BE2C (cell line): ENCODE measurements at places on chromosomes 3 and 15.

DNA sequence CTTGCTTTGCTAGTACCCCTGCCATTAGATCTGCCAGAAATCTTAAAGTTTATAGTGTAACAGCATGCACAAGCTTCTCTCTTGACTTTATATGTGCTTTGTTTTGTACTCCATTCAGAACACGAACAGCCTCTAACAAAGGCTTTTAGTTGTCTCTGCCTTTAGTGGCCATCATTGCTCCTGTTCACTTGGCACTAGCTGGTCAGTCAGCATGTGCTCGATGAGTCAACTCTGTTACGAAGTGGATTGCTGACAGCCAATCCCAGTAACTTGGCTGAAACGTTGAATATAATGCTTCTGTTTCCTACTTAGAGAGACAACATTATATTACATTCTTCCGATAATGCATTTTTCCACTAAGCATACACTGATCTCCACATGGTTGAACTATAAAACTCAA lies 349.2 kb downstream of the NAALADL2 start:
- no peak for DNase-seq

DNA sequence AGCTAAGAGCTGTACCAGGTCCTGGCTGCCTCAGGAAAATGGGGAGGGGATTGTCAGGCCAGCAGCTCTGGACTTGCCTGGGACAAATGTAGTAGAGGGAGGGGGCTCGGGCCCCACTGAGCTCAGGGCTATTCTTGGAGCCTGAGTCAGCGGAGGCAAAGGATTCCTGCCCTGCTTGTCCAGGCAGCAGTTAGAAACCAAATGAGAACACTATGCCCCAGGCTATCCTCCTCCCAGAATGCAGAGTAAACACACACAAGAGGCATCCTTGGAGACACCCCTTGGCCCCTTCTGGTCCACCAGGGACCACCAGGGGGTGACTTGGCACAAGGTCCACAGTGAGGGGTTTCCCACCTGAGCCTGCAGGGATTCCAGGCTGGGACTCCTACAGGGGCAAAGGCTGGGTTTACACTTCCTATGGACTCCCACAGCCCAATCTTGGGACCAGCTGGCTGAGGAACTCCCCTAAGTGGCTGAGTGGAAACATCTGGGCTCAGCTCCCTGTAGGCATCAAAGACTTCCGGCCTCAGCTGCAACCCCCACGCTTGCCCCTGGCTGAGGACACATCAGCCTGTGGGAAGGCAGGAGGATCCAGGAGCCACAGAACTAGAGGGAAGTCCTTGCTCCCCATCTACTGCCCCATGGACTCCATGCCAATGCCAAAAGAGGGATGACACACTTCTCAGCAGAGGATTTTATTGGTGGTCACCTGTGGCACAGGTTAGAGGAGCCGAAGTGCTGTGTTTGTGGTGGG lies 3.4 kb upstream of the COL7A1 start:
- DNase-seq: no peak

- peak; percentile 93 for DNase-seq
Observed at GRCh38 chr15:101613130-101614000, 38.8 kb downstream of the TM2D3 start.

GRCh38 chr15:55774113-55774970 lies 31.4 kb upstream of the PRTG start:
- peak; percentile 69 for DNase-seq

GRCh38 chr3:85875589-85875988 lies 916.8 kb downstream of the CADM2 start:
- DNase-seq: no peak

GRCh38 chr3:170485696-170486095 lies 67.0 kb downstream of the CLDN11 start:
- no peak for DNase-seq

DNA sequence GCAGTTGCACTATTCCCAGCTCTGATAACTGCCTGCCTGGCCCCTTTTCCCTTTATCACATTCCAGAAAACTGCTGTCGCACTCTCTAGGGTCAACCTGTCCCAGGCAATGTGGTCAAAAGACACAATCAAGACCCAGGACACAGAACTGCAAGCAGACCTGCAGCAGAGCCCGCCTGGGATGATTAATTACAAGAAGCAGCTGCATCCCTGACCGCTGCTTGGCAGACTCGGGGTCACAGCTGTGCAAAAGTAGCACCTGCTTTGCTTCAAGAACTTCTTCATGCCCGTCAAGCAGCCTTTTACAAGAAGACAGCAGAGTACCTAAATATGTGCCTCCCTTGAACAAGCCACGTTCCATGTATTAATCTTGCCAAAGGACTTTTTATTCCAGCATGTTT lies 120.0 kb upstream of the ST8SIA2 start:
- DNase-seq: peak; percentile 25

DNA sequence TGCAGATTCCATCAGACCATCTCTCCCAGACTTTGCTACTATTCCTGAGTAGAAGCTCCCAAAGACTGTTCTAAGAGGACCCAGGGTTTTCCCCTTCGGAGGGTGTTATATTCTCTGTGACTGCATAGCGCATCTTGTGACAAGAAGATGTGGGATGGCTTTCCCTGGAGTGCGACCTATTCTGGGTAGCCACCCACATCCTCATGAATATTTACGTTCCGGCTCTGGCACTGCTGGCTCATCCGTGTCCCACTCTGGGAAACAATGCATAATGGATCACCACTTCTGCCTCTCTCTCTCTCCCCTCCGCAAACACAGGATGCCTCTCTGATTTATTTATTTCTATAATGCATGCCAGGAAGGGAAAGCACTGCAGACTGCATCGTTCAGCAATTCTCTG lies 166.1 kb downstream of the PYDC2 start:
- DNase-seq: no peak

DNA sequence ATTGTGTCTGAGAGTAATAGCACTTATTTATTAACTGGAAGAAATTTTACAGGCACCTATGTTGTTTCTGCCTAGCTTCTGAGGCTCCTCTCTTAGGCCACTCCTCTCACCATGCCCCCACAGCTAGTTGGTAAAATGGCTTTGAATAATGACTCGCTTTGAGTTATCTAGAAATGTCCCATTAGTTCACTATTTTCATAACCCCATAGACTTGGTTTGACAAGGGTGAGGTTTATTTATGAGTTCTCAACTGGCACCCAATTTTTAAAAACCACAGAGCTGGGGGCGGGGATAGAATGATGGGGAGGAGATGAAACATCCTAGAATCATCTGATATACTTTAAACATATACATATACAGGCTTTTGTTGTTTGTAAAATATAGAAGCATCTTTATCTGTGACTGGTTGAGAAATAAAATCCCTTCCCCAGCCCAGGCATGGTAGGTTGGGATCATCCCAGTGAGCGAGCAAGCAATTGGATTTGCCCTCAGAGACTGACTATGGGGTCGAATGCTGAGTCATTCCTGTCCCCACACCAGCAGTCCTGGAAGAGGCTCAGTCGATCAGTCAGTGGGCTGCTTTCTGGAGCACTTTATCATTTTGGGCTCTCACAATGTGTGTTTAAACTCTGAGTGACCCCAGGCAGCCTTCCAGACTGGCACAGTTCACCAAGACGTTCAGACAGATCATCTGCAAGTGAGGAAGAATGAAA lies 60.2 kb upstream of the TSEN2 start:
- peak; percentile 56 for DNase-seq

DNA sequence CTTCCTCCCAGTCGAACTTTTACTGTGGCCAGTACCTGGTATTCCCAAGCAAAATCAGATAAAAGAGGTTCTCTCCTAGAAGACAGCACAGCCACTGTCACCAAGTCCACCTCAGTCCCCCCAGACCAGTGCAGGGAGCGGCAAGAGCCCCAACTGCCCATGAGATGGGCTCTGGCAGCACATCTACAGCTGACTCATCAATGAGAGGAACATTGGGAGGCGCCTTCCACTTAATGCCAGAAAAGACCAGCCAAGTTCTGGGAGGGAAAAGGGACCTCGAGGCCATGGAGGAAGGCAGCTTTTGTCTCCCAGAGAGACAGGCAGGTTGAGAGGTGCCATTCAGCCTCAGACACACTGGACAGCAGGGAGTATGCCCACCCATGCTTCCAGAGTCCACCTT lies 28.2 kb downstream of the POC1A start:
- no peak for DNase-seq

- no peak for DNase-seq
Observed at GRCh38 chr3:122298239-122298638, 26.8 kb upstream of the CSTA start.

- no peak for DNase-seq
Observed at GRCh38 chr3:132870541-132870940, 148.3 kb upstream of the NPHP3 start.

- DNase-seq: no peak
Observed at GRCh38 chr3:4827767-4828166, 151.5 kb upstream of the BHLHE40 start.

DNA sequence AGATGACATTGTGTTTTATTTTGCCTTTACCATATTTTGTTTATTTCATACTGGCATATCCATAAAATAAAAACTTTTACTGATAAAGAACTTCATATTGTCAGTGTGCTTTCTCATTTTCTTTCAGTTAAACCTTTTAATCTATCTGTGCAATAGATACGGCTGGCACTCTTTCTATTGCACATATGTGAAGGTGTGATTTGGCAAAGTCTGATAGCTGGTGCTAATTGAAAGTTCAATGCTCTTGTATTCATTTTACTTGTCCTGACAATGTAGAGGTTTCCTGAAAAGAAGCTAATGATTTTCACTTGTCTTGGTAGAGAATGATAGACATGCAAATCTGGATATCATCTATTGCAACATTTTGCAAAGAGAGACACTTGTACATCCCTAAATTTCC lies 467.0 kb downstream of the NSUN3 start:
- no peak for DNase-seq

DNA sequence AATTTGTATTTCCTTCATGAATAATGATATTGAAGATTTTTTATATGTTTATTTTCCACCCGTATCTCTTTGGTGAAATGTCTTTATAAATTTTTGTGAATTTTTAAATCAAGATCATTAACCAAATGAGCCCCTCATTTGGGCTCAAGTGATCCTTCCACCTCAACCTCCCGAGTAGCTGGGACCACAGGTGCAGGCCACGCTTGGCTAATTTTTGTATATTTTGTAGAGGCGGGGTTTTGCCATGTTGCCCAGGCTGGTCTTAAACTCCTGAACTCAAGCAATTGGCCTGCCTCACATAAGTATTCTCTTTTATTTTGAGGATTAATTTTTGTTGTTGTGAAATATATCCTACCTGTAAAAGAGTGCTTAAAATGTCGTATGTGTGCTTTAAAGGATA lies 4.9 kb downstream of the BBS4 start:
- no peak for DNase-seq

GRCh38 chr15:68425428-68426060 lies 6.4 kb downstream of the ITGA11 start:
- no peak for DNase-seq

- no peak for DNase-seq
Observed at GRCh38 chr3:192842138-192842537, 75.5 kb downstream of the MB21D2 start.

GRCh38 chr3:113053169-113053568 lies 62.4 kb downstream of the GTPBP8 start:
- no peak for DNase-seq

DNA sequence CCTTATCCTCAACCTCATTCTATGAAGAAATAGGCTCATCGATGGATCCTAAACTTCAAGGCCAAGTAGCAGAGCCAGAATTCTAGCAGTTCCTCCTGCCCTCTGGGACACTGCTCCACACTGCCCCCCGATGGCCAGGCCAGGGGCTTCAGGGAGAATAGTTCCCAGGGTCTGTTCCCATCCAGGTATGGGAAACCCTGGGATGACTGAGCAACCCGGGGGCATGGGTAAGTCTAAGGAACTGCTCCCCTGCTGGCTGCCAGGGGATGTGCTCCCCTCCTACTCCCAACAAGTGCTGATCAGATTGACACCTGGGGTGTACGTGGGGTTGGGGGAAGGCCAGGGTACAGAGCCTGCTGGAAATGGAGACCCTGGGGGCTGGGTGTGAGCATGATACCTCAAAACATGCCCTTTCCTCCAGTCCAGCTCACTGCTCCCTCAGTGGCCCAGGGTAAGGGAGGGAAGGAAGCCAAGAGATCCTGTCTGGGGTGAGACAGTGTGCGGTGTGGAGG lies 7.6 kb downstream of the ULK3 start:
- DNase-seq: peak; percentile 86

DNA sequence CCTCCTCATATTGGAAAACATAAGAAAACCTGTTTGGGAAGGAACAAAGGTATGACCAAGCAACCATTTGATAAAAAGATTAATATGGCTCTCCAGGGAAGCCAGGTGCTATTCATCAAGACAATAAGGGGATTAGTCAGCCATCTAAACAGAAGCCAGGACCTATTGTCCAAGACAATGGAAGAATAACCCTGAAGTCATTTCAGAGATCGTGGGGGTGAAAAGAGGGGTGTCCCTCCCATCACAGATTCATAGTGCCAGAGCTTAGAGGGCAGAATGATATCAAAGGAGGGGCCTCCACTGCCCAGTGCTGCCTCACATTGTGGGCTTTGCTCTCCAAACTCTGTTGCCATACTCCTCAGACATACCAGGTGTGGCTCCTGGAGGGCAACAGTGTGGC lies 73.5 kb downstream of the DAPK2 start:
- no peak for DNase-seq

DNA sequence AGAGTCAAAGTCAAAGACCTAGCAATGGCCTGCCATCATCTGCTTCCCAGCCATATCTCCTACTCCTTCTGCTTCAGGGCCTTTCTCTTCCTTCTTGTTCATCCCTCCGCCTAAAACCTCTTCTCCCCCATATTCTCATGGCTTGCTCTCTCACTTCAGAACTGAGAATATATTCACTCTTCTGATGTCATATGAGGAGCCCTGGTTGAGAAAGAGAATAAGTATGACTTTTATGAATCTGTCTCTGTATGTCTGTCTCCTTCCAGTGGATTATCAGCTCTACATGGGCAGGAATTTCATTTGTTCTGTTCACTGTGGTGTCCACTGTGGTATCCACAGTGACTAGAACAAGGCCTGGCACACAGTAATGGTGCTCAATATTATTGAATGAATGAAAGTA lies 11.8 kb downstream of the ZNF592 start:
- no peak for DNase-seq

DNA sequence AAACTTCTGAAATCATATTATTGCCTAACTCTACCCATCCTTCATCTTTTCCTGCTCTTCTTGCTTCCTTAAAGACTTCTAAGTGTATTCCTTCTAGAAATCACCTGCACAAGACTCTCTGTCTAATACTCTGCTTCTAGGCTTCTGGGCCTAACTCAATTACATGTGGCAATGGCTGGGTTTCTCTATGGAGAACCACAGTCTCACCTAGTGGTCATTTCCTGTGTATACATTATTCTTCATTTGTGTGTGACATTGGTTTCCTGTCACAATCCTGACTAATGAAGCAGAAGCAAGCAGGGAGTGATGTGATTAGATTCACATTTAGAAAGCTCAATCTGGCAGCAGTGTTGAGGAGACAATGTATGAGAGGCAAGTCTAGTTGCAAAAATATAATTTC lies 16.9 kb upstream of the CLDN1 start:
- DNase-seq: no peak

GRCh38 chr3:112498914-112499711 lies at the start of gene BTLA:
Gene BTLA (minus strand): TSS chr3:112499472. CDS start chr3:112499358, 114 bp downstream.
- no peak for DNase-seq

- no peak for DNase-seq
Observed at GRCh38 chr3:10380906-10381305, 60.0 kb upstream of the SEC13 start.
